ENCODE measurements at places on chromosomes 3 and 15.

- no peak for DNase-seq
Measured at GRCh38 chr15:30059771-30060170, 23.0 kb upstream of the GOLGA8J start.

GRCh38 chr3:128605091-128606046 is 45.2 kb downstream of the RPN1 start:
- DNase-seq = no peak

DNA sequence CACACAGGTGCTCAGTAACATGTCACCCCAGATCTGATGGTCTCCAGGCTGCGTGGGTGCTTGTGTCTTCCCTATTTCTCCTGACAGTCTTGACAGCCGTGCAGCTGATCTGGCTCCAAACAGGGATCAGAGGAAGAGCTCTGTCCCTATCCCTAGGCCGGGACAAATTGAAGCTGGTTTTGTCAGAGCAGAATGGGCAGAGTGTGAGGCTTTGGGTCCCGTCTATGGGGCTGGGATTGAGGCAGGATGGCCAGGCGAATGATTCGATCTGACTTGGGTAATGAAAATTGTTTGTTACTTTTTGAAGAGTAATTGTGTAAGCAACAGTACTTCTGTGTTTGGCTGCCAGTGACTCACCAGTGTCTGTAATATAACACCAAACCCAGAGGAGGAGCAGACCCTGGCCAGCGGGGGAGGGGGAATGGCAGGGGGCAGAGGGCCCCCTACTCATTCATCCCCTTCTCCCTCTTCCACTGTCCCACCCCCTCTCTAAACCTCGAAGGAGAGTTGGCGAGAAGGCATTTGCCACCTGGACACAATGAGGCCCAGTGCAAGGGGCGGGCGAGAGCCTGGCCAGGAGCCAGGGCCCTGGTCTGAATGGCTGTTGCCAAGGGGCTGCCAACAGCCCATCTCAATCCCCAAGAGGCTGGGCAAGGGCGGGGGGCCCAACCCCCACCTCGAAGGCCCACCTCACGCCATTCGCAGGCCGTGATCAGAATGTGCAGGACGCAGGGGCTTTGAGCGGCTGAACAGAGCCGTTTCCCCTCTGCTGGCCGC is 4.9 kb upstream of the MAGEF1 start:
- no peak for DNase-seq

DNA sequence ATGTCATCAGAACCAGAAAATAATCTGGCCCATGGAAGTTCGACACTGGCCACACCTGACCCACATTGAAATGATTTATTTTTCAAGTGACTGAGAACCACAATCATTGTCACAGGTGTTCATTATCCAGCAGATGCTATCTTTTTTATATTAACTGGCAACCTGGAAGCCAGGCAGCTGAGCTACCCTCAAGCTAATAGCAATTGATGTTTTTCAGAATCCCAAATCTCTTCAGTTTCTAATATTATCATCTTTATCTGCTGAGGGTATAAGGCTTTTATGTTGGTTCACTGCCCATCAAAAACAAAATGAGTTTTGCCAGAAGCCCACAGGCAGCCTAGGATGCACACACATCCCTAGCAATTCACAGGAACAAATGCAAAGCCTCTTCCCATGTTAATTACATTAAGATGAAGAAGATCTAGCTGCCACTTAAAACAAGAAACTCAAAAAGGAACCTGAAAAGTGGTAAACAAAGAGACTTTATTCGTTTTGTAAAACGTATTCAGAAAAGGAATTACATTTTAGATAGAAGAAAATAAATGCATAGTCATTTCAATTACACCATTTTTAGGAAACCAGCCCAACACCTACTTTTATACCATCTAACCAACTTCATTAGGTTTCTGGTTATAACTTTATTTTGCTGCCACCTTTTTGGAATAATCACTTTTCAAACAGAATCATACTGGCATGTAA is 40.9 kb upstream of the STRIT1 start:
- no peak for DNase-seq

GRCh38 chr3:178194539-178194938 is 341.7 kb upstream of the KCNMB2 start:
- no peak for DNase-seq

DNA sequence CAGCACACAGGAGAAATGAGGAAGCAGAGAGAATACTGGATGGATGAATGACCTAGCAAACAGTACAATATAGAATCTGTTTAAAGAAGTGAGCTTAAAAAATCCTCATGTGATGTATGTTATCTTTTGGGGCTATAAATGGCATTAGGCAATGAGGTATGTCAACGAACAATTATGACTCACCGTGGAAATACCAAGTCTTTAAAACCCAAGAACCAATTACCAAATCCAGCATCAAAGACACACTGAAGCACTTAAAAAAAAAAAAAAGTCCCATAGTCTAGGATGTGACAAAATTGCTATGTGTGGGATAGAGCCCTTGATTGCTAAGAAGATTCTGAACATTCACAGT is 36.3 kb upstream of the HERC1 start:
- no peak for DNase-seq

DNA sequence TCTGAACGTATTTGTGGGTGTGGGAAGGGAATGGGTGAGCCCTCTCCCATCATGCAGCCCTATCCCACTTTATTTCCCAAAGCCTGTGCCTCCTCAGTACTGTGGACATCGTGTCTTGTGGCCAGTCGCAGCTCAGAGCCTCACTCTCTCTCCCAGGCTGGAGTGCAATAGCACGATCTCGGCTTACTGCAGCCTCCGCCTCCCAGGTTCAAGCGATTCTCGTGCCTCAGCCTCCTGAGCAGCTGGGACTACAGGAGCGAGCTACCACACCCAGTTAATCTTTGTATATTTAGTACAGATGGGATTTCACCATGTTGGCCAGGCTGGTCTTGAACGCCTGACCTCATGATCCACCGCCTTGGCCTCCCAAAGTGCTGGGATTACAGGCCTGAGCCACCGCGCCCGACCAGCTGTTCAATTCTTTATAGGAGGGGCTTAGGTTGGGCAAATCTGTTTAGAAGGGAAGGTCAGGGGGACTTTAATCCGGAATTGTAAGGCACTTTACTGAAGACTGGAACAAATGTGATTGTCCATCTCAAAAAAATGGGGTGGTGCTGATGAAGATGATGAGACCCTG is 42.7 kb upstream of the BDH1 start:
- no peak for DNase-seq

GRCh38 chr3:98359250-98359649 is 5.6 kb downstream of the OR5K4 start:
- no peak for DNase-seq

DNA sequence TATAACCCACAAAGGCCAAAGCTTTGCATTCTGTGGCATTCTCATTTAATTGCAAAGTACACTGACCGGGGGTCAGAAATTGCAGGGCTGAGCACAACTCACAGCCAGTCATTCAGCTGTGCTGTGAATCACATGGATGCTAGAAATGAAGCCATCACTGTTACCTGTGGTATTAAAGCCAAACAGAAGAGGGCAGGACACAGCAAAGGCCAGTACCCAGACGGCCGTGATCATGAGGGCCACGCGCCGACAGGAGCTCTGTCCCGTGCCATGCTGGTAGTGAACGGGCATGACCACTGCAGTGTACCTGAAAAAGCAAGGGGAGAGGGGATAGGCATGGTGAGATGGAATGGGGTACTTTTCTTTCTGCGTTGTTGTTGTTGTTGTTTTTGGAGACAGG is 31.6 kb downstream of the DRD3 start:
- no peak for DNase-seq

DNA sequence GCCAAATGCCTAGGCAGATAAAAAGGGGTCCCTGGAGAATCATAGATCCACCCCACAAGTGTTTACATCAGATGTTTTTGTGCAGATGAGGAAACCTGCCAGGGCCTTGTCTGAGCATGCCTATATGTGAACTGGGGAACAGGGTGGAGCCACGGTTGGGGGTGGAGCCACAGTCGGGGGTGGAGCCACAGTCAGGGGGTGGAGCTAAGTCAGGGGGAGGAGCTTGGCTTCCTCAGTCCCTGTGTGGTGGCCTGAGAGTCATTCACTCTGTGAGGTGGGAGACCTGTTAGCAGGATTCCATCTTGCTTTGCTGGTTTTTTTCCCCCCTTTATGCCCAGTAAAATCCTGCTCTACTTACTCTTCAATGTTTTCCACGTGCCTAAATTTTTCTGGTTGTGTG is 57.8 kb upstream of the TGFBR2 start:
- no peak for DNase-seq

DNA sequence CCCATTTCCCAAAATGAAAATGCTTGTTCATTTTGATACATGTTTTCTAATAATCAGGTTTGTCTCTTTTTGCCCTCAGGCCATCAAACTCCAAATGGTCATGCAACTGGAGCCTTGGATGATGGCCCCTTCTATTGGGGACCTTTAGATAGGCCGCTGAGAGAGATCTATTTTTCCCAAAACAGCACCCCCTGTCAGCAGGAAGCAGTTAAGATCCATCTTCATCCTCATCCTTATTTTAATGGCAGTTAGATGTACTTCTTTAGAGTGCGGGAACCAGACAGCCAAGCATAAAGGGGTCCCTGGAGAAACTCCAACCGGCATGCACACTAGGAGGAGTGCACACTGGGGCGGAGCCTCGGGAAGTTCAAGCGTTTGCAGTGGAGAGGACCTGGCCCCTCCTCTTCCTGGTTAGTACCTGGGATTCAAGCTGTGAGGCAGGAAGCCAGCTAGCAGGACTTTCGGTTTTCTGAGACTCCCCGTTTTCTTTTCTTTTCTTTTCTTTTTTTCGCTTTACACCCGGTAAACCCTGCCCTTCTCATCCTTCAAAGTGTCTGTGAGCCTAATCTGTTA is 31.9 kb upstream of the STRIT1 start:
- DNase-seq = no peak

GRCh38 chr3:100503448-100503847 is 11.0 kb downstream of the TMEM45A start:
- no peak for DNase-seq

- DNase-seq = no peak
Measured at GRCh38 chr3:193078996-193079753, 161.5 kb upstream of the MB21D2 start.

GRCh38 chr15:58401991-58402649 is 29.7 kb upstream of the LIPC start:
- no peak for DNase-seq

DNA sequence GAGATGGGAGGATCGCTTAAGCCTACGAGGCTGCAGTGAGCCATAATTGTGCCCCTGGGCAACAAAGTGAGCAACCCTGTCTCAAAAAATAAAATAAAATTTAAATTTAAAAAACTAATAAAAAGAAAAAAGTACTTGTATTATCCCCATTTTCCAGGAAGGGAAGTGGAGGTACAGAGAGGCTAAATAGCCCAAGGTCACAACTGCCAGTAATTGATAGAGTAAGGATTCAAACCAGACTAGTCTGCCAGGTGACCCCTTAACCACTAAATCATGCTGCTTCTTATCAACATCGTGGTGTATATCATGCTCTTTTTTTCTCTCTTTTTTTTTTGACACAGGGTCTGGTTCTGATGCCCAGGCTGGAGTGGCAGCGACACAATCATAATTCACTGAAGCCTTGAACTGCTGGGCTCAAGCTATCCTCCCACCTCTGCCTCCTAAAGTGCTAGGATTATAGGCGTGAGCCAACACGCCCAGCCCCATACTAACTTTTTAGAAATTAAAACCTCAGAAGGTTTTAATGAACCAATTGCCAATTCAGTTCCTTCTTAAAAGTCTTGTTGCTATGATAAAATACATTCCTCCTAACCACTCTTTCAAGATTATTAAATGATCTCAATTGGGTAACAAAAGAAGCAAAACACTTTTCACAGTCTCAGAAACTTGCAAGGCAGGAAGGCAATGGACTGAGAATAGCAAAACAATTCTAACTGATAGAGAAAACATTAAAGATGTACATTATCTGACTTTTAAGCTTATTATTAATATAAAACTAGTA is 30.5 kb downstream of the HERC1 start:
- DNase-seq = no peak

- no peak for DNase-seq
Measured at GRCh38 chr3:128237348-128238183, 84.3 kb downstream of the EEFSEC start.

- no peak for DNase-seq
Measured at GRCh38 chr15:63381301-63382204, at the start of gene CA12. Gene CA12 (minus strand): TSS chr15:63381846. CDS start chr15:63381720, 126 bp downstream.

DNA sequence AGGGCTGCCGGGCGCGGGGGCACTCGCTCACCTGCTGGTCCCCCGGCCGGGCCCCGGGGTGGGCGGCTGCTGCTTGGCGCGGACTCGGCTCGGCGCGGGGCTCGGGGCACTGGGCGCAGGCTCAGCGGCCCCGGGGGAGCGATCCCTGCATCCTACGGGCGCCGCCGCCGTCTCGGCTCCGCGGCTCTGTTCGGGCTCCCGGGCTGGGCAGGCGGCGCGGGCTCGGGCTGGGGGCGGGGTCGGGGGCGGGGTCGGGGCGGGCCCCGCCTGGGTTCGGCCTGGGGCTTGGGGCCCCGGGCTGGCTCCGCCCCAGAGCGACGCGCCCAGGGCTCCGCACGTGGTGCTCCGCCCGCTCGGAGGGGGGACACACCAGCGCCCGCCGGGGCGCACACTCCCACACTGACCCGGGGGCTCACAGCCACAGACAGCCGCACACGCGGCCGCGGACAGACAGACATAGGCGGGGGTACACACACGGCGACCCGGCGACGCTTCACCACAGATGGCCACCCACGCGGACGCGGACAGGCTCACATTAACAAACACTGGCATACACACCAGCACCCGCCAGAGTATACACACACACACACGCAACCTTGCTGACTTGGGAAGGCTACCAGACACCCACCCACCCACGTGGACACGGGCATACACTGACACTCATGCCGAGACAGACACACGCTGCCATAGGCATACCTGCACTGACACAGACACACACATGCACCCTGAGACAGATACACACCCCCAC is at the start of gene SCN5A:
Gene SCN5A (minus strand): TSS at position 188 of the 748 bp plus-strand sequence. CDS start 16,380 bp downstream, outside the sequence.
- DNase-seq = no peak

DNA sequence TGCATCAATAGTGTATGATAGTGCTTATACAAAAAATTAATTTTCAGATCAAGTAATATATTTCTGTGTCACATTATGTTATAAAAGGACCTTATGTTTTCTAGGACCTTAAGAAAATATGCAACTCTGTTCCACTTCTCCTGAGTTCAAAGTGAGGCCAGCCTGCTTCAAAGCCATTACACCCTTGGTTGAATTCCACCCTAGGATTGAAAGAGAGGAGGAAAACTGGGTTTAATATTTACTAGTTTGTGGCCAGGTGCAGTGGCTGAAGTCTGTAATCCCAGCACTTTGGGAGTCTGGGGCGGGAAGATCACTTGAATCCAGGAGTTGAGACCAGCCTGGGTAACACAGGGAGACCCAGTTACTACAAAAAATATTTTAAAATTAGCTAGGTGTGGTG is 32.9 kb upstream of the NR1I2 start:
- no peak for DNase-seq

DNA sequence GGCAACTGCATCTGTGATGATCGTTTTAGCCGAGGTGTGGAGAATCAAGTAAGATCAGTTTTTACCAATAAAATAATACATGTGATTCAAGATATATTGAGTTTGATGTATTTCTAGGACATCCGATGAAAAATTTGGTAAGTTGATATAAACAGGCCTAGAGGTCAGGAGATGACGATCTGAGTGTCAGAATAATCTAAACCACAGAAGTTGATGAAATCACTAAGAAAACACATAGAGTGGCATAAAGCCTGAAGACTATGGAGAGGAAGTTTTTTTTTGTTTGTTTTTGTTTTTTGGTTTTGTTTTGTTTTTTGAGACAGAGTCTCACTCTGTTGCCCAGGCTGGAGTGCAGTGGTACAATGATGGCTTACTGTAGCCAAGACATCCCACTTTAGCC is 235.3 kb downstream of the RBMS3 start:
- no peak for DNase-seq

All from non-pigmented ciliary epithelial cell (primary cell).